ENCODE measurements at places on chromosomes 2 and 18.

DNA sequence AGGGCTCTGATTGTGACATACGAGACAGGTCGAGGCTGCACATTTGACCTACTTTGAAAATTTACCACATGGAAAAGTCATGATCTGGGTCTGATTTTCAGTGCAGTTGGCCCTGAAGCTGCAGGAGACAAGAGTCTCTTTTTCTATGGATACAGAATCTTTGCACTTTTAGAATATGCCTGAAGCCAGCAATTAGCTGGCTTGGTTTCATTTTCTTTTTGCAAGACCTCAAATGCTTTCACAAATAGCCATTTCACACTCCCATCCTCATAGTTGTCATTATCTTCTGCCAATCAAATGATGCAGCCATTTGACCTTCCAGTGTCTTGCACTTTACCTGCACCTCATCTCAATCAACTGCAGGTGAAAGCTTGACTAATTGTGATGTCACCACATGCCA is 59.0 kb downstream of the GPR39 start:
- no peak for DNase-seq

GRCh38 chr2:220075835-220076234 is 448.4 kb downstream of the SLC4A3 start:
- no peak for DNase-seq

- no peak for DNase-seq
Measured at GRCh38 chr2:65276609-65277008, 49.0 kb downstream of the ACTR2 start.

- DNase-seq = no peak
Measured at GRCh38 chr2:170202437-170202836, 24.5 kb downstream of the MYO3B start.

DNA sequence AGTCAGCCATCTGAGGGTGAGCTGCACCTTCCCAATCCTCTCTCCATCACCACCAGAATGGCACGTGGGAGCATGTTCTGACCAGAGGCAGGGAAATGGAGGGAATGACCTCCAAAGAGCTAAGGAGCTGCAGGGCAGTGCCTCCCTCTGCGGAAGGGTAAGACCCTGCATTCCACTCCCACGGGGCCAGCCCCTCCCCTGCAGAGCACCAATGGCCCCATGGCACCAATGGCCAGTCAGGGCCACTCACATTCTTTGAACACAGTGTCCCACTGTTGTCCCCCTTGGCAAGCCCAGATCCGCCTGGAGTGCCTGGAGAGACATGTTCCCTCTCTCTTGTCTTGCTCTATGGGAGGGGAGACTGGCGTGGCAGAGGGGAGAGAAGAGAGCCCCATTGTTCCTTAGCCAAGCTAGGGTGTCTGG is 164.4 kb downstream of the TNS1 start:
- peak; percentile 84 for DNase-seq

DNA sequence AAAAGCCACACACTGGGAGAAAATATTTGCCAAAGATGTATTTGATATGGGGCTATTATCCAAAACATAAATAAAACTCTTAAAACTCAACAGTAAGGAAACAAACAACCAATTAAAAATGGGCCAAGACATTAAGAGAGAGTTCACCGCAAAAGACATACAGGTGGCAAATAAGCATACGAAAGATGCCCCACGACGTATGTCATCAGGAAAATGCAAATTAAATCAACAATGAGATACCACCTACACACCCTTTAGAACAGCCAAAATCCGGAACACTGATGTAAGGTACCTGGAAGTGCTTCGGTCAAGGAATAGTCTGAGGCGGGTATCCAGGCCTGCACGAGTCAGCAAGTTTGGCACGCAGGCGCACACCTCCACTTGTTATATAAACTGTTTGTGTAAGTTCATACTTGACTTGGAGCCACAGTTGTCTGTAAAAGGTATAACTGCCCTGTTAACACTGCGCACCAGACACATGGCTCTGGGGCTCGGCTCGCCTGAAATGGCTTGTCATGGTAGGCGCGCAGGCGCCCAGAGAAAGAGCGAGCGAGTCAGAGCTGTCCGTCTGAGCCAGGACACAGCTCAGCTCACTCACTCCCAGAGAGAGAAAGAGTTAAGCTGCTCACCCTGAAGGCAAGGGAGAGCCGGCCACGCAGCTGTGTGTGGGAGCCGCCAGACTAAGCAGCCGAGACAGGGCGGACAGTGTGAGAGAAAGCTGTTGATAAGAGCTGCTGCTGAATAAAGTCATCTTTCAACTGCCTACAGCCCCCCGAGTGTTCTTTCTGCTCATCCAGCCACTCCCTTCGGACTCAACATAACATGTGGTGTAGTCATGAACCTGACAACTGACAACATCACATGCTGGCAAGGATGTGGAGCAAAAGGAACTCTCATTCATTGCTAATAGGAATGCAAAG is 87.3 kb downstream of the HNRNPLL start:
- no peak for DNase-seq

DNA sequence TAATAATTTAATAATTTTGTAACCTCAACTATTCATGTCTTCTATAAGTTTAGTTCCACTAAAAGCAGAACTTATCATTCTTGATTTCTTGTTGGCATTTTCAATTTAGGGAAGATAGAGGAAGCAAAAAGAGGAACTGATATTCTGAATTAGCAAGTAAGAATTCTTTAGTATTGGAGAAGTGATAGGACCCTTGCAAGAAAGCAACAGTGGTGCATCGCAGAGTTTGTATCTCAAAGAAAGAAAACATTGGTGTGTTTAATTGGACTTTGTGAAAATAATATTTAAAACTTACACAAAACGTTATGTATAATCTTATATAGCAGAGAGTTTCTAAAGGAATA is 36.5 kb upstream of the TNFRSF11A start:
- no peak for DNase-seq

DNA sequence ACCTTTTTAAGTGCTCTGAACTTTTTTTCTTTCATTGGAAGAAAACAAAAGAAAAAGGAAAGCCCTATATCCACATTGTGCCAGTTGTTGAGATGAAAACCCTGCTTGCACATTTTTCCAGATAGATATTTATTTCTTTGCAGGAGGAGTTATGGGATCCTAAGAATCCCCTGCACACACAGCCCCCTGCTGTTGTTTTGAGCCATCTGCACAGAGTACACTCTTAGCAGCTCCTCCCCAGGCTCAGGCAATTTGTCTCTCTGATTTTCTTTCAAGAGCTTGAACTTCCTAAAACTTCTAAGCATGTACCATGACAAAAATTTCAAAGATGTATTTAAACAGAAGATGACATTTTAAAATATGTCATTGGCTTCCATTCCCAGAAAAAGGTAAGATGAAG is 436.9 kb downstream of the METTL4 start:
- no peak for DNase-seq

DNA sequence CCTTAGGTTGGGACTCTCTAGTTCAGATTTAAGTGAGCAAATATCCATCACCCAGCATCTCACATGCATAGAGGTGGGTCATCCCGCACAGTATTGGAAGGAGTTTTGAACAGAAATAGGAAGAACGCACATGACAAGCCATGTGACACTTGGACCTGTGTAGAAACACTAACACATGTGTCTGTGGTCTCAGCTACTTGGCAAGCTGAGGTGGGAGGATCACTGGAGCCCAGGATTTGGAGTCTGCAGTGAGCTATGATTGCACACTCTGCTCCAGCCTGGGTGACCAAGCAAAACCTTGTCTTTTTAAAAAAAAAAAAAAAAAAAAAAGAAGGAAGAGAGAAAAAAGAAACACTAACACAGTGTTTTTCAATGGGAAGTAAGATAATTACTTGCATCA is 5.4 kb upstream of the MTCL1 start:
- no peak for DNase-seq

- DNase-seq = no peak
Measured at GRCh38 chr2:225028572-225028971, 13.7 kb downstream of the DOCK10 start.

GRCh38 chr2:106274668-106275067 is 80.6 kb upstream of the UXS1 start:
- no peak for DNase-seq

DNA sequence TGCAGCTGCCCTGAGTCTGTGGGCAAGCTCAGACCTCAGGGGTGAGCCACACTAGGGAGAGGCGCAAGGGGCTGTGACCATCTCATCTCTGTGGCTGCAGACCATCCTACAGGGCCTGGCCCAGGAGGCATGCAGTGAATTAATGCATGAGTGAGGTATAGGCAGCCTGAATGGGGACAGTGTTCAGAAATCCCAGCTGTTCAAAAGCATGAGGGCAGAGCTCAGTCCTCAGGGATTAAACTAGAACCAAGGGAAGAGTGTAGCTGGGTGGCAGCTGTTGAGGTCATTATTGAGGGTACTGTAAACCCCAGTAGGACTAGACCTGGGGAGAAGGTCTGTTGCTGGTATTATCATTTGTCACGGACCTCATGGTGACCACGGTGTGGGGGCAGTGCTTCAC is 17.0 kb downstream of the TMEM177 start:
- no peak for DNase-seq

All from head of caudate nucleus (tissue), 42 donors.